ENCODE measurements at places on chromosomes 7 and 10.

- no peaks in the 10 kb centered on the region for H3K4me1 ChIP-seq
- DNase-seq, result peak; percentile 21
Observed at GRCh38 chr10:90959826-90960225, 38.9 kb upstream of the ANKRD1 start.

DNA sequence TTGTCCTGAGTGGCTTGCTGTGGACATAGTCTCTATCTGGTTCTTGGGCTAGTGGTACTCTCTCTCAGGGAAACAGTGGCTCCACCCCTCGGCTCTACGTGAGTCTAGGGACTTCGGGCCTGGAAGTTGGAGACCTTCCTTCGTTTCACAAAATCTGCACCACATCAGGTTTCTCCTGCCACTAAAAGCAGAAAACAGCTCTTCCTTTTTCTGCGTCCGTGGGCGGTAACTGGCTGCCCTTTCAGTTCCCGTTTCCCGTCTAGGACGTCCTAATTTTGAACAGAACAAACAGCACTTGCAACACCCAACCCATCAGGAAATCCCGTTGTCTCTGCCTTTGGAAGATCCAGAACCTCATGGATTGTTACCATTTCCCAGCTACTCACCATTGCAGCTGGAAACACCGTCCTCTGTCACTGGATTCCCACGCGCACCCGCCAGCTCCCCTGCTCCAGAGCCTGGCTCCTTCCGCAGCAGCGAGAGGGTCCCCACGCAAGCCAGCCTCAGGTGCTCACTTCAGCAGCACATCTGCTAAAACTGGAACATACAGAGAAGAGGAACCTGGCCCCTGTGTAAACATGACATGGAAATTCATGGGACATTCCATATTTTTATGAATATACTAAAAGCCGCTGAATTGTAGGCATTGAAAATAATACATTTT is 311.4 kb upstream of the AKR1E2 start:
- H3K4me1 ChIP-seq, result peaks cover 32% of the 10 kb centered on the region
- H3K36me3 ChIP-seq, result no peaks in the 10 kb centered on the region
- H3K27ac ChIP-seq, result peak overlapping the region; percentile 59
- DNase-seq, result peak; percentile 96
- H3K4me3 ChIP-seq, result no peak overlapping the region
- no peaks in the 10 kb centered on the region for H3K27me3 ChIP-seq

DNA sequence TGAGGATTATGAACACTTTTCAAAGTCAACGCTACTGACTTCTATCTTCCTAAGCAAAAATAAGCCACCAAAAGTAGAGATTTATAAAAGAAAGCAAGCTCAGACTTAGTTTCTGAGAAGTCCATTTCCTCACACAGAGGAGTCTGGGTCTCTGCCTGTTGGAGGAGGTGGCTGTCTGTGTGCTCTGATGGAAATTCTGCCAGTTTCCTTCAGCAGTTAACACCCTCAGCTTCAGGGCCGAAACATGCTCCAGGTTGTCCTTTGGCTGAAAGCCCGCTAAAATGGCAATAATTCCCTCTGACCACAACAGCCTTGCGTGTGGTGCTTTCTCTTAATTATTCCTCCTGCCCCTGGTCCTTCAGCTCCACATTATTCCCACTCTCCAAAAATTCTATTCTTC is 127.8 kb upstream of the LAMB4 start:
- H3K27ac ChIP-seq, result no peak overlapping the region
- no peak overlapping the region for H3K4me3 ChIP-seq
- no peak for DNase-seq
- H3K27me3 ChIP-seq, result no peaks in the 10 kb centered on the region
- no peaks in the 10 kb centered on the region for H3K36me3 ChIP-seq

- H3K4me1 ChIP-seq, result peaks cover 23% of the 10 kb centered on the region
- no peak overlapping the region for H3K4me3 ChIP-seq
- DNase-seq, result no peak
- no peaks in the 10 kb centered on the region for H3K27me3 ChIP-seq
- H3K27ac ChIP-seq, result no peak overlapping the region
Observed at GRCh38 chr10:4687397-4687796, 138.6 kb upstream of the AKR1E2 start.

- DNase-seq, result no peak
- H3K27me3 ChIP-seq, result no peaks in the 10 kb centered on the region
- H3K4me3 ChIP-seq, result no peak overlapping the region
- no peaks in the 10 kb centered on the region for H3K4me1 ChIP-seq
- no peak overlapping the region for H3K27ac ChIP-seq
- H3K36me3 ChIP-seq, result no peaks in the 10 kb centered on the region
Observed at GRCh38 chr10:24929904-24930303, 22.5 kb downstream of the PRTFDC1 start.

DNA sequence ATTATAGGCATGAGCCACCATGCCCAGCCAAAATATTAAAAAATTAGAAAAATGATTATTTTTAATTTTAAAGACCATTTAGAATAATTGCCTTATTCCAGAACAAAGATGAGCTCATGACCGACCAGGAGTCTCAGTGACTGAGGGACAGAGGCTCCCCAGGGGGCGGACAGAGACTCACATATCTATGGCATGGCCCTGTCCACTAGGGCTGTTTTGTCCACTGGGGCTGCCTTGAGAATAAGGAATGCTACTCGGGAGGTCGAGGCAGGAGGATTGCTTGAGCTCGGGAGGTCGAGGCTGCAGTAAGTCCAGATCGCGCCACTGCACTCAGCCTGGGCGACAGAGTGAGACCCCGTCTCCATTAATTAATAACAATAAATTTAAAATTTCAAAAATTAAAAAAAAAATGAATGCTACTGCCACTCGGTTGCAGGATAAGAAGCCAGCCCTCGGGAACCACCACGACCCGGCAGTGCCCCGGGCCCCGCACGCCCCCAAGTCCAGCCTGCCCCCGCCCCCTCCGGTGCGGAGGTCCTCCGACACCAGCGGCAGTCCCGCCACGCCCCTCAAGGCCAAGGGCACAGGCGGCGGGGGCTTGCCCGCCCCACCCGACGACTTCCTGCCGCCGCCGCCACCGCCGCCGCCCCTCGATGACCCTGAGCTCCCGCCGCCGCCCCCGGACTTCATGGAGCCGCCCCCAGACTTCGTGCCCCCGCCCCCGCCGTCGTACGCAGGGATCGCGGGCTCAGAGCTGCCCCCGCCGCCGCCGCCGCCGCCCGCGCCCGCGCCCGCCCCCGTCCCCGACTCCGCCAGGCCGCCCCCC is 128.6 kb downstream of the APBB1IP start:
- H3K4me1 ChIP-seq, result peaks cover 5% of the 10 kb centered on the region
- H3K4me3 ChIP-seq, result peak overlapping the region; percentile 47
- no peaks in the 10 kb centered on the region for H3K27me3 ChIP-seq
- H3K27ac ChIP-seq, result no peak overlapping the region
- H3K36me3 ChIP-seq, result no peaks in the 10 kb centered on the region
- DNase-seq, result no peak

GRCh38 chr7:79332091-79332490 is 121.4 kb downstream of the MAGI2 start:
- DNase-seq, result no peak
- H3K4me1 ChIP-seq, result peaks cover 5% of the 10 kb centered on the region
- no peak overlapping the region for H3K4me3 ChIP-seq
- no peaks in the 10 kb centered on the region for H3K36me3 ChIP-seq
- H3K27me3 ChIP-seq, result no peaks in the 10 kb centered on the region
- no peak overlapping the region for H3K27ac ChIP-seq

GRCh38 chr10:13167568-13167967 is 6.2 kb downstream of the MCM10 start:
- no peak overlapping the region for H3K27ac ChIP-seq
- no peak for DNase-seq
- no peak overlapping the region for H3K4me3 ChIP-seq
- H3K4me1 ChIP-seq, result no peaks in the 10 kb centered on the region
- H3K27me3 ChIP-seq, result no peaks in the 10 kb centered on the region

DNA sequence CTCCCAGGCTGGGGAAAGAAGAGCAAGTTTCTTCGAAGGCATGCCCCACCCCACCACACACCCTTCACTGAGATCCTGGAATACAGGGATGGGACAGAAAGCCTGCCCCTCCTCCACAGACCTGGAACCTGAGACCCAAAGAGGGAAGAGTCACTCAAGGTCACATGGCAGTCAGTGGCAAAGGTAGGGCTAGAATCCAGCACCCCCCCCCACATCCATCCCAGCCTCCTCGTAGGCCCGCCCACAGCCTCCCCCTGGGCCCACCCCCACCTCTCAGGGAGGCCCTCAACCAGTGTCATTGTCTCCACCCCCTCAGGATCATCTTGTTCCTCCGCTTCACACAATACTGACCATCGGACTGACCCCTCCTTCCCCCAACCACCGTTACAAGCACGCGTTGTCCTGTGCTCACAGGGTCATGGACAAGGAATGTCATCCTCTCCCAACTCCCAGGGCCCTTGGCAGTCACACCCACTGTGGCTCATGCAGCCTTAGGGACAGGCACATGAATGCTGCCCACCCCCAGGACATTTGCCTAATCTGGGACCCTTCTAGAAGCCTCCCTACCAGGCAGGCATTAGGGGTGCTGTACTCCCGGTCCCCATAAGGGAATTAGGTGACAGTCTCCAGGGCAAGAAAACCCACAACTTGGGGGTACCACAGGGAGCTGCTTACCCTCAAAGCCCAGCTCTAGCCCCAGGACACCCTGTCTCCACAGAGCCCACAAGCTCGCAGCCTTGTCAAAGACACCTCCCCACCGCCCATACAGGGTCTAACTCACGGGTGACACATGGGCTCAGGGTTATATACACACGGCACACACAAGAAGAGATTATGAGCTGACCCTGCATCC is 1.4 kb downstream of the KCNH2 start:
- no peak for DNase-seq
- H3K27me3 ChIP-seq, result peaks cover 48% of the 10 kb centered on the region
- H3K27ac ChIP-seq, result peak overlapping the region; percentile 88
- peaks cover 83% of the 10 kb centered on the region for H3K4me1 ChIP-seq
- peak overlapping the region; percentile 61 for H3K4me3 ChIP-seq

GRCh38 chr7:35839860-35840854 is 39.3 kb downstream of the SEPTIN7 start:
- no peak for DNase-seq
- H3K27me3 ChIP-seq, result no peaks in the 10 kb centered on the region
- peaks cover 37% of the 10 kb centered on the region for H3K4me1 ChIP-seq
- H3K36me3 ChIP-seq, result peaks cover 4% of the 10 kb centered on the region
- no peak overlapping the region for H3K27ac ChIP-seq

DNA sequence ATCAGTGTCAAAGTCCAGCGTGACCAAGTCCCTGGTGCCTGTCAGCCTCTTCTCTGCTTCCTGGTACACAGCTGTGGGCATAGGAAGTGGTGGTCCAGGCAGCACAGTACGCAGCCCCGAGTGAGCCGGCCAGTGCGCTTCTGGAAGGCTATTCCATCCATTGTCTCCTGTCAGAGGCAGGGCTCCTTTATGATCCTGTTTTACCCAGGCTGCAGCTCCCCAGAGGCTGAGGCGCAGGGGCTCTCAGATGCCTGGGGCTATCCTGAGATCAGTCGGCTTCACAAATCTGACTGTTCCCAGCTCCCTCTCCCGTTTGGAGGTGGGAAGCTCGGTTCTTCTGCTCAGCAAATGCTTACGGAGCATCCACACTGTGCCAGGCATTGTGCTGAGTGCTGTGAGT is 70.3 kb downstream of the LANCL2 start:
- peaks cover 7% of the 10 kb centered on the region for H3K4me1 ChIP-seq

DNA sequence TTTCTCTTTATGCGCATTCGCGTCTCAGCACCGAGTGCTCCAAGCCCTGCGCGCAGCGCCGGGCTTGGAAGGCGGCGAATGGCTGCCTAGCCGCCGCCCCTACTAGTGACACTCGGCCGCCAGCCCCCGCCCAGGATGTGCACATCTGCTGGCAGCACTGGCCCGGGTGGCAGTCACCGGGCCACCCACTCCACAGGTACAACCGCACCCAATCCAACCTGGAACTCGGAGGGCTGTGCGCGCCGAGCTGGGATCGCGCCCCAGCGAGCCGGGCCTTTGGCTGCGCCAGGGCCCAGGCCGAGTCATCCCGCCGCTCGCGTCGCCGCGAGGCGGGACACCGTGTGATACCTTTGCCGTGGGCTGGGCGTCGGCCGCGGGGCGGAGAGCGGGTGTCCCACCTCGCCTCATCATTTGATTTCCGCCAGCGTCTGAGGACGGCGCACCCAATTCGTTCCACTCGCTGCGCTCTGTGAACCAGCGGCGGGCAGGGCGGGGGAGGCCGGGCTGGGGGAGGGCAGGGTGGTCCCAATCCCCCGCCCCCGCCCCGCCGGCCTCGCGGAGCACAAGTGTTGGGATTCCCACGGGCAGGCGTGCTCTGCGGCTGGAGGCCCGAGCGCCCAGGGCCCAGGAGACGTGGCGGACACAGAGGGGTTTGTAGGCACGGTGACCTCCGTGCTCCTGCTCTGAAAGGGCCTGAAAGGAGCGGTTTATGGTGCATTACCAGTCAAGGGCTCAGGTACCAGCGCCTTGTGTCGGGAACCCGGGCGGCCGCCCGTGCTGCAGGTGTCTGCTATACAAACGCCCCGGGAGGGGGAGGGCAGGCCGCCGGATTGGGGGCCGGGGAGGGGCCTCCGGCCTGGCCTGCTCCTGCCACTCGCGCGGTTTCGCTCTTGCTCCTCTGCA is 17.8 kb upstream of the PTF1A start:
- peaks cover 37% of the 10 kb centered on the region for H3K27me3 ChIP-seq
- H3K36me3 ChIP-seq, result no peaks in the 10 kb centered on the region

DNA sequence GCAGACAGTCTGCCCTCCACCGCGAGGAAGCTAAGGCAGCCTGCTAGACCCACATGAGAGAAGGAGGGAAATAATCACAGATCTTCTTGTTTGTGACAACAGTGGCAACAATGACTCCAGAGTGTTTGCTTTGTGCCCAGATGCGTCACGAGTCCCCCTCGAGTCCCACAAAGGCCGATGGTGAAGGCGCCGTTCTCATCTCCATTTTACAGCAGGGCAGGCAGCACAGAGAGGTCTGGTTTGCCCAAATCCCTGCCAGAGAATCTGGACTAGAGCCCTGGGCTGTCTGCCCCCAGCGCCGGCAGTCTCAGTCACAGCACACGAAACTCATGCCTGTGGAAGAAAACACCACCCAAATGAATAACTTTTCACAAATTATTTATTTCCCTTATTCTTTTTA is 38.1 kb downstream of the KIAA1549 start:
- H3K27me3 ChIP-seq, result no peaks in the 10 kb centered on the region
- no peak overlapping the region for H3K4me3 ChIP-seq
- DNase-seq, result no peak
- no peaks in the 10 kb centered on the region for H3K4me1 ChIP-seq
- H3K27ac ChIP-seq, result no peak overlapping the region

DNA sequence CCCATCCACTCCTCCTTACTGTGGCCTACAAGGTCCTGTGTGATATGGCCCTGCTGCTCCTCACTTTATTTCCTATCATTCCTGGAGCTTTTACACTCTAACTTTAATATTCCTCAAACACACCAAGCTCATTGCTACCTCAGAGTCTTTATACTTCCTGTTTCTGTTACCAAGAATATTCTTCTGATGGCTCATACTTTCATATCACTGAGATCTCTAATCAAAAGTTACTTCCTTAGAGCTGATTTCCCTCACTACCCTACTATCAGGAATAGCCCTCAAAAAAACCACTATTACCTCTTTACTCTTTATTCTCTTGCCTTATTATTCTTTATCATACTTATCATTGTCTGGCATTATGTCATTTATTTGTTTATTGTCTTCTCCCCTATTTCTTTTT is 5.8 kb upstream of the PPP3CB start:
- H3K4me1 ChIP-seq, result peaks cover 6% of the 10 kb centered on the region
- peaks cover 89% of the 10 kb centered on the region for H3K36me3 ChIP-seq
- no peak overlapping the region for H3K4me3 ChIP-seq
- DNase-seq, result no peak
- H3K27ac ChIP-seq, result no peak overlapping the region
- H3K27me3 ChIP-seq, result no peaks in the 10 kb centered on the region

All from esophagus muscularis mucosa (tissue), 4 donors.